ENCODE measurements at places on chromosomes 13 and 19.
A peak's percentile ranks its signal among the peaks of the same experiment; 100 is the strongest.

DNA sequence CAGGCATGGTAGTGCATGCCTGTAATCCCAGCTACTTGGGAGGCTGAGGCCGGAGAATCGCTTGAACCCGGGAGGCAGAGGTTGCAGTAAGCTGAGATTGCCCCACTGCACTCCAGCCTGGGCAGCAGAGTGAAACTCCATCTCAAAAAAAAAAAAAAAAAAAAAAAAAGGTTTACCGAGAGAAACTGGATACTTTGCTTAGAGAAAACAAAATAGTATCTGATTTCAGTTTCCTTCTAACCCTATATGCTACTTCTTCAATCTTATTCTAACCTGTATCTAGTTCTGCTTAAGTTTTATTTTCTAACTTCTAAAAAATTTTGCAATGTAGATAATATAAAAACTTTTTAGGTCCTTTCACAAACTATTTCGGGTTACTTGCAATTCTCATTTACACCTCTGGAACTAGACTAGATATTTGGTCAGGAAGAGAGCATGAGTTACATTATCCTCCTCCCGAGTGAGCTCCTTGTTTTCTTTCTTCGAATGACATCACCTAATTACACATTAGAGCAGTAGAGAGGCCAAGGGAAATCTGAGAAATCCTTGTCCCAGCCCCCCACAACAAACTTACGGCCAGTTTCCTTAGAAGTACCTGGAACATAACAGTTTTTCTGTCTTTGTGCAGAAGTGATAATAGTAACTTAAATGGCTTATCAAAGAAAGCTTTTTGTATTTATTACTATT lies 128.9 kb downstream of the B3GLCT start:
- DNase-seq: no peak

DNA sequence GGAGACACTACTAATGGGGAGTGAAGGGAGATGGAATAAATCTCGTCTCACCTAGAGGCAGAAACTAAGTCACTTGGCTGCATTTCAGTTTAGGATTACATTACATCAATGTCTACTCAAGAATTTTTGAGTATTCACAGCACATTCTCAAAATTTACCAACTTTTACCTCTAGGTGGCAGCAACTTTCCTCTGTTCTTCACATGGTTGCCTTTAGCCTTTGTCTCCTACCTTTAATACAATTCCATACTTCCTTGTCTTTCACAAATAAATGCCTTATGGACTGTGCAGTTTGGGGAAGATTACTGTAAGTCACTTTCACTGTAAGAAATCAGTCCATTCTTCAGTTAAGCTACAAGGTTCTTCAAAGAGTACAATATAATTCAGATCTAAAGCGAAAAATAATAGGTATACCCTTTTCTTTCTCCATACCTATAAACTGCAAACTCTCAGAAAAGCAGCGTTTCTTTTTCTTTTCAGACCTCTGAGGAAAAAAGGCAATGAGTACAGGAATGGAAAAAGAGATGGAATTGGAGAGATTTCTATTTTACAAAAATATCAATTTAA lies 379.4 kb downstream of the KLF12 start:
- DNase-seq: peak; percentile 28

DNA sequence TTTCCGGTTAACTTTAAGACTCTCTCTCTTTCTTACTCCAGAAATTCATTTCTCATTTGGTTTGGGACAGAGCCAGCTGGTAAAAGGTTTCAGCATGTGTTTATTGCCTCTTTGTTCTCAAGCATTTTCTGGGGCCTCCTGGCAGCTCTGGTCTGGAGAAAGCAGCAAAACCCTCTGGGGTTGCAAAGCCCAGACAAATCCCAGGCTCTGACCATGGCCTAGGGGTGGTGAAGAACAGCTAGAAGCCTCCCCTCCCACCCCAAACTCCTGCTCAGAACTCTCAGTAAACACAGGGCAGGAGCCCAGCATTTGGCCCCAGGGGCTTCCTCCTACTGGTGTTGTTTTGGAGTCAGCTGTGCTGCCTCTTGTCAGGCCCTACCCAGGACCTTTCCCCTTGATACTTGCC lies 124.2 kb upstream of the SERP2 start:
- no peak for DNase-seq

GRCh38 chr13:79859756-79860155 lies 378.8 kb downstream of the NDFIP2 start:
- DNase-seq: no peak

DNA sequence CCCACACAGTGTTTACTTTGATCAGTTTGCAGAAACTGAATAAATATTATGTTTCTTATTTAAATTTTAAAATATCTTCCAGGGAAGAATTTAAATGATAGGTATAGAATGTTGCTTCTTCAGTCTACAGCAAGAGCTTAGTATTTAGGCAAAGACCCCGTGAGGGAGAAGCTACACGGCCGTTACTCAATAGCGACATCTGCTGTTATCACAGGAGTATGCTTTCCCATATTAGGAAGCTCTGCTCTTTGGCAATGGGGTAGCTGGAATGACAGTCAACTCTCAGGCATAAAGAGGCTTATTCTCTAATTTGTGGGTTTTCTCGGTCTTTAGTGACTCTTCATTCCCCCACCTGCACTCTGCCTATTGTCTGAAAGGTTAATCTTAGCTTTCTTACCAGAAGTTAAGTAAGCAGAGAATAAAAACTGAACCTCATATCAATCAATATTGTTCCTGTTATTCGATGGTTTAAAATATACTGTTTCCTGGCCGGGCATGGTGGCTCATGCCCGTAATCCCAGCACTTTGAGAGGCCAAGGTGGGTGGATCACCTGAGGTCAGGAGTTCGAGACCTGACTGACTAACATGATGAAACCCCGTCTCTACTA lies 13.2 kb upstream of the LHFPL6 start:
- DNase-seq: peak; percentile 67

DNA sequence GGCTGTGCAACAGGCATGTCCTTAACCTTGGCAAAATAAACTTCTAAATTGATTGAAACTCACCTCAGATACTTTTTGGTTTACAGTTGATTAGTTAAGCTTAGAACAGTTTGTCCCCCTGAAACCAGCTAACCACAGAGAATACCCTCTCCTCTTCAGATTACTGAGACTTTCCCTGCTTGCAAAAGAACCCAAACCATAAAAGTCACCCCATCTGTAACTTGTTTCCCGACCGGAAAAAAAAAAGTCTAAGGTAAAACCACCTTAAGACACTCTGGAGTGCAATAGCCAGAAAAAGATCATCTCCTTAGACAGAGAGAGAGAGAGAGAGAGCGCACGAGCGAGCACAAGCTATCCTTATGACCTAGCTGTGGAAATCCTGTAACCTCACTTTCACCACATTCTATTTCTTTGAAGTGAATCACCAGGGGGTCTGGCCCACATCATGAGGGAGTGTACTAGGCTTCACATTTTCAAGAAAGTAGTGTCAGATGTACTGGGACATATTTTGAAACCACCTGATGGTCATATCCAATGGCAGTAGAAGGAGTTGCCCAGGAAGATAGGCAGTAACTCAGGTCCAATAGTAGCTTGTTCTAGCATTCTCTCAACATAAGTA lies 11.1 kb upstream of the GTF2F2 start:
- DNase-seq: no peak
